ENCODE measurements at places on chromosomes 1 and 21.
A peak's percentile ranks its signal among the peaks of the same experiment; 100 is the strongest.

GRCh38 chr1:4716406-4716805 is 62.0 kb downstream of the AJAP1 start:
- no peak for DNase-seq

DNA sequence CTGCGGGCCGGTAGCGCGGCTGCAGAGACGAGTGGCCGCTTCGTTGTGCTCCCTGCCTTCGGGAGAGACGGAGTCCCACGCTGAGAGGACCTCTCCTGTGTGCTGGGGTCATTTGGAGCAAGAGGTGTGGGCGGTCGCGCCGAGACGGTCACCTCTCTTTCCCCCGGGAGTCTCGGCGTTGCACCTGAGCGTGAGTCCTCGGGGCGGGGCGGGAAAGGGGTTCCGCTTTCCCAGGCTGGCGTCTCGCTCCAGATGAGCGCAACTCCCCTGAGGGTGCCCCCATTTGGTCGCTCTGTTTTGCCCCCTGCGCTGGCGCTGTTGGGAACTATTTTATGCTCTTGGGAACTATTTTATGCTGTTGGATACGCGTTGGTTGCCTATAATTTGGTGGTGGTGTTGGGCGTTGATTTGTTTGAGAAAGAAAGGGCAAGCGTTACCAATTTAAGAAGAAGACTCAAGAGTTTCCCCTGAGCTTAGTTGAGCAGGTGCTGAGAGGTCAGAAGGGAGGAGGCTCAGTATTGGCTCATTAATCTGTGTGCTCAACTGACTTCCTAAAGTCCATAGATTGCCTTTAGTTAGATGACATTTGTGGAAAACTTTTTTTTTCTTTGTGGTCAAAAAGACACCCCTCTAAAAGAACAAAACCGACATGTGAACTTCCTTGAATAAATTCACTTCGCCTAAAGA is 683 bp downstream of the LRRC8B start:
- peak; percentile 39 for DNase-seq

- no peak for DNase-seq
These were observed 1266.9 kb upstream of the ADGRL2 start for GRCh38 chr1:80533775-80534334.

GRCh38 chr1:20847611-20848080 is 60.5 kb upstream of the HP1BP3 start:
- DNase-seq, result no peak

DNA sequence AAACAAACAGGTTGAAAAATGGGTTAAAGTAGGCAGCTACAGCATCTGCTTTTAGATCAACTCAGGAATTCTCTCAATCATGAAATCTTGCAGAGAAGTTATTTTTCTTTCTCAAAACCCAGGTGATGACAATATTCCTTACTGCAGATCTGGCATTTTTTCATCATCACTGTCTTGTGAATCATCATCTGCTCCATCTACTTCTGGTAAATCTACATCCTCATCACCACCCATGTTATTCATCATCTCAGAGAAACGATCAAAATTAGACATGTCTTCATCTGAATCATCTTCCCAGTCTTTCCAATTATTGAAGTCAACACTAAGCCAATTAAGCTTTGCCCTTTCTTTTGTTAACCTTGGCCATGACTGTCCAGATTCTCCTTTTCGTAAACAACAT is 21.8 kb downstream of the GBP2 start:
- DNase-seq, result no peak

DNA sequence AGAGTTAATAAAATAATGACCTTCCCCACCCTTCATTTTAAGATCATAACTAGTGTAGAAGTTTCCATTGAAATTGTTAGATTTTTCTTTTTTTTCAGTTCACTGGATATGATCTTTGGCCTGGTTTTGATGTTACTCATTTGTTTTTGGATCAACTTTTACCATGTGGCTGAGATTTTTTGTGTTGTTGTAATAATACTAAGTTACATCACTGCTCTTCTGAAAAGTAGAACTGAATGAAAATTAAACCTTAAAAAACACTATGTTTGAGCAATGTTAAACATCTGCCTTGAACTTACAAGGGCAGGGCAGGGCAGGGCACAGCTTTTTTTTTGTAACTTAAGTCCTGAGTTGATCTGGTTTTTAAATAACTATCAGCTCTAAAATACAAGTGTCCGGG is 204.8 kb upstream of the ADAMTS5 start:
- DNase-seq, result no peak

- DNase-seq, result no peak
These were observed 611.2 kb upstream of the ADGRL4 start for GRCh38 chr1:79617777-79618176.
